Fibroblast of the aortic adventitia (primary cell): ENCODE measurements at places on chromosomes 7 and 10.
A peak's percentile ranks its signal among the peaks of the same experiment; 100 is the strongest.

DNA sequence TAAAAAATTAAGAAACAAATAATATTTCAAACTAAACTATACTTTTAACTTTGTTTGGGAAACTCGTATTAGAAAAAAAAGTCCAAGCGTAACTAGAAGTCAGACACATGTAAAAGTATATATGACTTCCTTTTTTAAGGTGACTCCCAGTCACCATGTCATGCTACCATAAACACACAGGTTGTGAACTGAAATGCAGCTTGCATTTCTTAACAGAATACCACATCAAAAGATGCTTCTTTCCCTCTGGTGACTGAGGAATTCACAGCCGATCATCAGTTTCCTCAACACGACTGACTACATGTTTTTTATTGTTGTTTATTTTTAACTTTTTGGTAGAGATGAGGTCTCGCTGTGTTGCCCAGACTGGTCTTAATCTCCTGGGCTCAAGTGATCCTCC lies 445.0 kb downstream of the PARD3 start:
- no peak for DNase-seq

- no peak for DNase-seq
Observed at GRCh38 chr10:42999385-43000020, 77.4 kb upstream of the RET start.

- no peak for DNase-seq
Observed at GRCh38 chr10:120012566-120012965, 120.0 kb downstream of the SEC23IP start.

DNA sequence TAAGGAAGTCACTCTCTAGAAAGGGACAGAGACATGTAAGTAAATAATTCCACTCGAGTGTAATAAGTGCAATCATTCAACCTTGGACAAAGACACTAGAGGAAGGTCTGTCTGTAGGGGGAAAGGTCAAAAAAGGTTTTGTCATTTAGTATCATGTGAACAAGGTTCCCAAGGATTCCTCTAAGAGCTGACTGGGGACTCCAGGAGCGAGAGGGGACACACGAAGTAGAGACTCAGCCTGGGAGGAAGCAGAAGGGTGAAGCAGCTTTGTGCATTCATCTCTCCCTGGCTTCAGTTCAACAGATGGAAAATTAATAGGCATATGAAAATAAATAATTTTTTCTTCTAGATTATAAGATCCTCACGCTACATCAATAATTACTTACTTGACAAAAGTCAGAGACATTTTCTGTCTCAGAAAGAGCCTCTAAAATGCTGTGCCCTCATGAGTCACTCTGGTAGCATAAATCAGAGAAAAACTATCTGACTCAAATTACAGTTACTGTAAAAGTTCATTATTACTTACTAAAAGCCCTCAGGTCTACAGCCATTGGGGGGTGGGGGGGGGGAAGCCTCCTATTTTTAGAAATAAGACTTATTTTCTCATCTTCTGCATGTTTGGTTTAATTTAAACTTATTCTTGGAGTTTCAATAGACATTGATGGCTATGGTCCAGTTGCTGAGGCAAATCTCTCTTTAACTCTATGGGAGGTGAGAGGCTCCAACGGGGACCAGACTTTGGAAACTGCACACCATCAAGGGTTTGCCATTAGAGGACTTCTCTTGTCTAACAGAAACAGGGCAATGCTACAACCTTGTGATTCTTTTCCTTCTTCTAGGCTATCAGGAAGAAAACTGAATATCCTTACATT lies 275.1 kb upstream of the KLF14 start:
- peak; percentile 47 for DNase-seq

DNA sequence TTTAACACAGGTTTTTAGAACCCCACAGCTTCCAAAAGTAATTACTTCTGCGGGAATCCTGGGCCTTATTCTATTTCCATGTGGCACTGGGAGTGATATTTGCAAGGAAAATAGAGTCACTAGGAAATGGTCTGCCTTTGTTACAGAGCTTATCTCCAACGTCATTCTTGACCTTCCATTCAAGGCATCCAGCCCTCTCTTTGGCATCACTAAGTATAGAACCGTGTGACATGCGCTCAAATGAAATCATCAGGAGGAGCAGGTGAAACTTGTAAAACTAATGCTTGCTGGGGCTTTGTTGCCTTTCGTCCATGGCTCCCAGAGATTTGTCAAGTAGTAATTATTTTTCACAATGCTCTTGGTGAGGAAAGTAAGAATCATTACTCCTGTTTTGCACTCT lies 73.4 kb downstream of the PAPSS2 start:
- DNase-seq, result no peak

DNA sequence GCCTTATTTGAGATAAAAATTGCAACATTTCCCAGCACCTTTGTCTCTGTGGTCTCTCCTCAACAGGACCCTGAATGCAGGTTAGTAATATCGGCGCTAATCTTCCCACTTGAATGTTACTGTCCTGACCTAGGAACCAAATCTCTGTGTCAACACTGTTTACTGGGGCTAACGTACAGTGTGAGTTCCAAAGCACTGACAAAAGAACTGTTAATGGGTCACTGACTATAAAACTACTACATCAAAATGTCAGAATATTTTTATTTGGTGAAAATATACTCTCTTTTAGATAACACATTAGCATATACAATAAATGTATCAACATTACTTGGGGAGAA lies 33.3 kb downstream of the CACUL1 start:
- DNase-seq, result no peak
